Progenitor cell of endocrine pancreas (in vitro differentiated cells): ENCODE measurements at places on chromosomes 2 and 18. TPM values are rescaled to one million over a fixed set of nuclear protein-coding genes. Genes with fewer than 3 reads are reported as not detected.
A peak's percentile ranks its signal among the peaks of the same experiment; 100 is the strongest.

GRCh38 chr2:45391866-45392265, 219.2 kb downstream of the SRBD1 start:
- H3K27ac ChIP-seq: no peak overlapping the region
- no peak overlapping the region for H3K4me3 ChIP-seq
- peaks cover 37% of the 10 kb centered on the region for H3K4me1 ChIP-seq
- H3K27me3 ChIP-seq: no peaks in the 10 kb centered on the region

GRCh38 chr18:474416-474815, 26.1 kb downstream of the COLEC12 start:
- H3K27me3 ChIP-seq: peaks cover 3% of the 10 kb centered on the region
- DNase-seq: no peak
- H3K4me3 ChIP-seq: no peak overlapping the region
- H3K4me1 ChIP-seq: peaks cover 17% of the 10 kb centered on the region
- H3K36me3 ChIP-seq: no peaks in the 10 kb centered on the region

- no peaks in the 10 kb centered on the region for H3K27me3 ChIP-seq
- peaks cover 33% of the 10 kb centered on the region for H3K4me1 ChIP-seq
- H3K27ac ChIP-seq: peak overlapping the region; percentile 23
- H3K36me3 ChIP-seq: peaks cover 9% of the 10 kb centered on the region
These were observed 24.9 kb downstream of the MERTK start for GRCh38 chr2:111923276-111923804.

Gene GALNT13
- total RNA-seq: 7.2 and 8.3 TPM in 2 replicates

Gene GPBAR1
- 9.1 and 9.7 TPM in 2 replicates for total RNA-seq

GRCh38 chr2:122447237-122447636, 691.8 kb downstream of the TSN start:
- no peak overlapping the region for H3K27ac ChIP-seq
- no peak for DNase-seq
- no peaks in the 10 kb centered on the region for H3K27me3 ChIP-seq
- H3K36me3 ChIP-seq: no peaks in the 10 kb centered on the region

Gene PCBP1
- total RNA-seq: 295 and 305 TPM in 2 replicates

DNA sequence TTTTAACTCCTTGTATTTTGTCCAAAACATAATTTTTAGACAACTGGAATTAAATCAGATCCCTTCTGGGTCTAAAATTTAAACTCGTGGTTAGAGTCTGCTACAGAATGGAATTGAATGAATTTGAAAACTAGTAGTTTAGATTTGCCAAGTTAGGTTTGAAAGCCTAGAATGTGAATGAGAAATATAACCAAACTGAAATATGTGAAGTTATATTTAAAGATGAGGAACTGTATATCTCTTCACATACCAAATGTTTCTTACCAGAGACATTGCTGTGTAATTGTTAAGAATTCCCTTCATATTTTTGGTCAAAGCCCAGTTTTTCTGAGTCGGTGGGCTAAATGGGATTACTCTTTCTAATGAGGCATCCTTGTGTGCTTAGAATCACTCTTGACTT, 74.2 kb downstream of the LPIN1 start:
- H3K36me3 ChIP-seq: peaks cover 34% of the 10 kb centered on the region
- H3K27ac ChIP-seq: no peak overlapping the region
- H3K4me3 ChIP-seq: no peak overlapping the region
- DNase-seq: no peak

GRCh38 chr2:46236006-46236875, 61.0 kb upstream of the EPAS1 start:
- no peak overlapping the region for H3K27ac ChIP-seq
- H3K36me3 ChIP-seq: no peaks in the 10 kb centered on the region
- H3K4me1 ChIP-seq: no peaks in the 10 kb centered on the region
- no peak overlapping the region for H3K4me3 ChIP-seq
- peaks cover 10% of the 10 kb centered on the region for H3K27me3 ChIP-seq

Gene SLC11A1
- total RNA-seq: 0.33 and 0.34 TPM in 2 replicates
